ENCODE measurements at places on chromosomes 16 and 17.

- DNase-seq, result no peak
Measured at GRCh38 chr17:80822021-80822699, 169.5 kb upstream of the CHMP6 start.

GRCh38 chr16:8673611-8674412 is 605 bp upstream of the ABAT start:
- no peak for DNase-seq

DNA sequence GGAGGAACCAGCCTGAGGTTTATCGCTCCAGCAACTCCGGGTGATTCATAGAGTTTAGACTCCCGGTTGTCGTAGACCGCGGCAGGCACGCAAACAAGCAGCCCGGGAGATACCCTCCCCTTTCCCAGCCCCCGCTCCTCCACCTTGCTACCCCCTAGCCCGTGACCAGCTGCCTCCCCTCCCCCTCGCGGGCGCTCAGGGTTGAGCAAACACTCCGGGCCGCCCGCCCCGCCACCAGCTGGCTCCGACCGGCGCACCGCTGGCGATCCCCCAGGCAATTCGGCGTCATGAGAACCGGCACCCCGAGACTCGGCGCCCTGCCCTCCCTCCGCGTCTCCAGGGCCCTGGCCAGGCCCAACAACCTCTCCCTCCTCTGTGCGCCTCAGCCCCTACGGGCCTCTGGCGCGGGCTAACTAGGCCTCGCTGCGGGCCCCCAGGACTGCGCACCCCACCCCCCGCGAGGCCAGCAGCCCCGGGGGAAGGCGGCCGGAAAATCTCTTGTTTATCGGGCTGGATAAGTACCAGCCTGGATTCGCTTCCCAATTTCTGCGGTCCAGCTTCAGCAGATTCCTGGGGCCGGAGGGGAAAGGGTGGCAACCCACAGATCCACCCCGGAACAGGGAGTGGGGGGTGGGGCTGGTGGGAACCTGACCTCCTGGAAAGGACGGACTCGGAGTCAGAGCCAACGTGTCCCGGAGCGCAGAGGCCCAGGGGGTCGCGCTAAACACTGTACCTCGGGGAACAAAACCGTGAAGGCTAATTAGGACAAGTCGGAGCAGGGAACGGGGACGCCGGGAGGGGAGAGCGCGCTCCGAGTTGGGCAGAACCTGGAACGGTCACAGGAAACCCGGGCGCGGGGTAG is 951 bp upstream of the GPRC5C start:
- DNase-seq, result no peak

- no peak for DNase-seq
Measured at GRCh38 chr16:47320546-47321310, 140.1 kb downstream of the ITFG1 start.

DNA sequence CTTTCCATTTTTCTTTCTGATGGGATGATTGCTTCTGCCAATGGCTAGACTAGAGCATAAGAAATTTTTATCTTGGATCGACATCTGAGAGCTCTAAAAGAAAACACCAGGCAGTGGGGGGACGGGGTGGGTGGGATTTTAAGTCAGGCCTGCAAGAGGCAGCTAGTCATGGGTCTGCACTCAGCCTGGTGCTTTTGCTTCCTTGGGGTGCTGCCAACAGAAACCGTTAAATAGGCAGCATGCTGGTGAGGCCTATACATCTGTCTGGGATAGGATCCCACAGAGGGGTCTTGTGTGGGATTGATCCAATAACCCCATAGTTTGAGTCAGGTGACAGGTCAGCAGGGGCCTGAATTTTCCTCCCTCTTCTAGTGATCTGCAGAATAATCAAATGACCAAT is 26.9 kb downstream of the ZNRF1 start:
- DNase-seq, result no peak

DNA sequence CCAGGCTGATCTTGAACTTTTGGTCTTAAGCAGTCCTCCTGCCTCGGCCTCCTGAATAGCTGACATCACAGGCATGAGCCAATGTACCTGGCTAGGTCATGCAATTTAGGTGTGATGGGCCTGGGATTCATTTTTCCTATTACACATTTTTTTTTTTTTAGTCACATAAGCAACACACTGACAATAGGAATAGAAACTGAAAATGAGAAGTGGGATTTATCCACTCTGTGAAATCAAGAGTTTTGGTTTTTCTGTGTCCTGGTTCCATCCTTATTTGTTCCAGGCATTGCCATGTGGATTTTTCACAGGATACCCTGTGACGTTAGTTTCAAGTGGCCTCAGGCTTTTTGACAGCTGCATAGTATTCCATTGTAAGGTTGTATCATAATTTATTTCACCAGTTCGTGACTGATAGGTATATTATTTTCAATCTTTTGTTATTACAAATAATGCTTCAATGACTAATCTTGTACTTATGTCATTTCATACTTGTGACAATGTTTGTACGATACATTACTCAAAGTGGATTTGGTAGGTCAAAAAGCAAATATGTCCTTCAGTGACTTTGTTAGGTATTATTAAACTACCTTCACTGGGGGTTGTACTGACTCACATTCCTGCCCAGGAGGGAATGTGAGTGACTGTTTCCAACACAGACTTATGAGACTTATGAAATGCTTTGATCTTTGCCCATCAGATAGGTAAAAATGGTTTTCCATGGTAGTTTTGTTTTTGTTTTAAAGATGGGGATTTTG is 10.6 kb downstream of the ADCY7 start:
- DNase-seq, result no peak

GRCh38 chr17:16325964-16326363 is 27.3 kb downstream of the CENPV start:
- DNase-seq, result no peak

- no peak for DNase-seq
Measured at GRCh38 chr16:64469906-64470702, 651.8 kb downstream of the CDH11 start.

GRCh38 chr17:28326114-28326513 is 7.1 kb downstream of the TMEM97 start:
- no peak for DNase-seq

DNA sequence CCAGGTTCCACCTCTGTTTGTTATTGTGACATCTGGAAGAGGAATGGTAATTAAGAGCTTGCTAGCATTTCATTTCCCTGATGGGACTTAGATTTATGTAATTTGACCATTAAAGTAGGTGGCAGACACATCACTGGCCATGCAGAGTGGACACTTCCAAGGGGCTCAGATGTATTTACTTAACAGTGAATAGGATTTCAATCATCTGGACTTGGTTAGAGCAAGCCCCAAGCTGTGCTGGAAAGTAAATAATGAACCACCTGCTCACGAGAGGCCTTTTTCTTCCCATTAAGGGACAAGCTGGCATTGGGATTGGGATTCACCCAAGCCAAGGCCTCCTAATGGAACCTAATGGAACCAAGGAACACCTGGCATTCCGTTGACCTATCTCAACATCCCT is 395.3 kb downstream of the HS3ST4 start:
- DNase-seq, result no peak

- no peak for DNase-seq
Measured at GRCh38 chr17:32519228-32520103, 32.7 kb downstream of the CDK5R1 start.

- peak; percentile 74 for DNase-seq
Measured at GRCh38 chr17:63446753-63447470, 806 bp upstream of the CYB561 start.

DNA sequence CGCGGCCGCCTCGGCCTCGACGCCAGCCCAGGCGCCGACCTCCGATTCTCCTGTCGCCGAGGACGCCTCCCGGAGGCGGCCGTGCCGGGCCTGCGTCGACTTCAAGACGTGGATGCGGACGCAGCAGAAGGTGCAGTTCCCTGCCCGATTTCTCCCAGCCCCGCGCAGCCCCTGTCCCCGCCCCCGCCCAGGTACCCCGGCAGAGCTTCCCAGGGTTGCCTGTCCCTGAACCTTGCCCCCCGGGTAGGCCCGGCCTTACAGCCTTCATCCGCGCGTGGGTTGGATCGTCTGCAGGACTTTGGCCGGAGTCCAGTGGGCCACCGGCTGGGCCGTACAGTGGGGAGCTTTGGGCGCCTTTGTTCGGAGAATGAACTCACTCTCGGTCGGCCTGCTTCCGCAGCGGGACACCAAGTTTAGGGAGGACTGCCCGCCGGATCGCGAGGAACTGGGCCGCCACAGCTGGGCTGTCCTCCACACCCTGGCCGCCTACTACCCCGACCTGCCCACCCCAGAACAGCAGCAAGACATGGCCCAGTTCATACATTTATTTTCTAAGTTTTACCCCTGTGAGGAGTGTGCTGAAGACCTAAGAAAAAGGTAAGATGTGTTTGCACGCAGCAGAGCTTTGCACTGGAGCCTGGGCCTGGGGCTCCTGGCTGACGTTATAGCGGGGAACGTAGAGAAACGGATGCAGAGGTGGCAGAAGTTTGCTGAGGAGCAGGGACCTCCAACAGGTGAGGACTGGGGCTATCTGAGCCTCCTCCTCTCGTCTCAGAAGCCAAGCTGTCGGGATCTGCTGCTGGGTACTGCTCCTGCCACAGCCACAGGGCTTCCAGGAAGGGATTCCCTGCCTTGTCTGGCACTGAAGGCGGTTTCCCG is 593 bp downstream of the GFER start:
- no peak for DNase-seq

DNA sequence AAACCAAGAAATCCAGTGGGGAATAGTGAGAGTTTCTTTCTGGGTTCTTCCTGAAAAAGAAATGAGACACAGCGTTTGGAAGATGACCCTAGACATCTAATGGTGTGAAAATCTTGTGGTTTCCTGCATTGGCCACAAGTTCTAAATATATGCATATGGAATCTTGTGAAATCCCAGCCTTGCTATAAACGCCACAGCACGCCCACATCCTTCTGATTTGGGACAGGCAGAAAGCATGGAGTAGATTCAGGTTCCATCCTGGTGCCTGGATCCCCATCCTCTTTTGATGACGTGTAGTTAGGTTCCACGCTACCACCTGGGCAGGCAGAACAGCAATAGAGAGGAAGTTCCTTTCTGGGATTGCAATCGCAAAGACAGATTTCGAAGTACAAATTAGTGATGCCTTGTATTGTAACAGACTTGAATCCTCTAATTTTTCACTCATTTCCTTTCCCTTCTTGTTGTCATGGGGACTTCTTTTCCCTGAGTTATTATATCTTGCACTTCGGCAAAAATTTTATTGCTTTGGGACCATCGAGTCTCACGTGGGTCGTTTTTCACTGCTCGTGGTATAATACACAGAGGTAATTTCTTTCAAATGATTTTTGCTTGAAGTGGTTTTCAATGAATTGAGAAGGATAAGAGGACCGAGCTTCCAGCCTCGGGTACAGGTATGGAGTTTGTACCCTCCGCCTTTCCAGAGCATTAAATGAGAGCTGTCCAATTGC is 37.6 kb downstream of the HS3ST4 start:
- no peak for DNase-seq

DNA sequence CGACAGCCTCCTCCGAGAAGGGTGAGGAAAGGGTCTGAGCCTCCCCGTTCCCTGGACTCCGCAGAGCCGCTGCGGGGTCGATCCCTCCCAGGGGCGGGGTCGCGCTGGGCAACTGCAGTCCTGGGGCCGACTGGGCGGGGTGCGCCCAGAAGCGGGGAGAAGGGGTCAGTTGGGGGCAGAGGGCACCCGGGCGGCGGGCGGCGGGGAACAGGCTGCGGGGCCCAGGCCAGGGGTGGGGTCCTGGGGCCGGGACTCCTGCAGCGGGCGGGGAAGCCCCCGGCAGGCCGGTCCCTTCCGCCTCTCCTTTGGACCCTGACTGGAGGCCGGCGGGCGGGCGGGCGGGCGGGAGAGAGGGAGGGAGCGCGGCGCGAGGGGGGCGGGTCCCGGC is 352 bp downstream of the GGNBP2 start:
- DNase-seq, result no peak

DNA sequence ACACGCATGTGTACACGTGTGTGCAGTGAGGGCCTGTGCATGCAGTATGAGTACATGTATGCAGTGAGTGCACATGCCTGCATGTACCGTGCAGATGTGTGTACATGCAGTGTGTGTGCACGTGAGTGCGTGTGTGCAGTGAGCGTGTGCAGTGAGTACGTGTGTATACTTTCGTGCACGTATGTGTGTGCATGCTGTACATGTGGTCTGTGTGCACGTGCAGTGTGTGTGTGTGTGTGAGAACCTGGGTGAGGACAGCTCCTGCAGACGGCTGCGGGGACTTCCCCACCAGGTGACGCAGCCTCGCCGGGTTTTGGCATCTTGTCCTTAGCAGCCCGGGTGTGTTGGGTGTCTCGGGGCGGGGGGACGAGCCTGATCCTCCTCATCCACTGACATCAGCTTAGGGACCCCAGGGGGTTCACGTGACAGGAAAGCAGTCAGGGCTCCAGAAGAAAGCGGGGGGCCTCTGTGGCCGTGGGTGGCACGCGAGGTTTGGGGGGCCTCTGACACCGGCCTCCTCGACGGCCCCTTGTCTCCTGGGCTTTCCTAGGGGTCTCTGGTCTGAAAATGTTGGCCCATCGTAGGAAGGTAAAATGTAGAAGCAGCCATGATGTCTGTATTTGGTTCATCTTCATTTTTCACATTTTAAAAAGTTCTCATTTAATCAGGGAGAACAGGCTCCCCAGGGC is 119.6 kb upstream of the ZNF750 start:
- DNase-seq, result no peak

DNA sequence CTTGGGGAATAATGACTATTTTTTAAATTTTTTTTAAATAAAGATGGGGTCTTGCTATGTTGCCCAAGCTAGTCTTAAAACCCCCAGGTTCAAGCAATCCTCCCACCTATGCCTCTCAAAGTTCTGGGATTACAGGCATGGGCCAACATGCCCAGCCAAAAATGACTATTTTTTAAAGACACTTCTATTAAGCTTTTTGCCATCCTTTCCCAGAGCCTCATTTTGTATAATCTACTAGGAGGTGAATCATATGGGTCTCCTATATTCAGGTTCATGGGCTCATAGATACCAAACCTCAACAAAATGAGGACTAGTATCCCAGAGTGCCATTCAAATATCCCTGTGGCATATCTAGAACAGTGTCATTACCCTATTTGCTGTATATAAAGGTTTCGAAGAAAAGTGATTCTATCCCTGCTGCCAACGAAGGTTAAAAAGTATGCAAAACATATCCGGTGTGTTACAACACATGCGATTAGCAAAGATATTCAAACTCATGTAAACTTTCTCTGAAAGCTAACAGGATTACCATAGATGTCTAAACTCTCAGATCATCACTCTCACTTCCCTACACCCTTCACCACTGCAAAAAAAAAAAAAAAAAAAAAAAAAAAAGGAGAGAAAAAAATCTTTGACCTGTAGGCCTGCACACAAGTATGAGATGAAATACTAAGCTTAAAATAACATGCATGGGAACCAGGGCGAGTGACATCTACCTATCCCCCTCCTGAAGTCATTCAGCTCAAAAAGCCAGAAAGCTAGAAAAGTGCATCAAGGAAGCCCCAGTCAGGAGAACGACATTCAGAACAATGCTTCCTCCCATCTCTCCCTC is 23.5 kb downstream of the XPO6 start:
- DNase-seq, result no peak

GRCh38 chr16:311725-312124 is 28.8 kb downstream of the PDIA2 start:
- no peak for DNase-seq

Measured in GM12892 (cell line).